ENCODE measurements at places on chromosomes 3 and 15.

DNA sequence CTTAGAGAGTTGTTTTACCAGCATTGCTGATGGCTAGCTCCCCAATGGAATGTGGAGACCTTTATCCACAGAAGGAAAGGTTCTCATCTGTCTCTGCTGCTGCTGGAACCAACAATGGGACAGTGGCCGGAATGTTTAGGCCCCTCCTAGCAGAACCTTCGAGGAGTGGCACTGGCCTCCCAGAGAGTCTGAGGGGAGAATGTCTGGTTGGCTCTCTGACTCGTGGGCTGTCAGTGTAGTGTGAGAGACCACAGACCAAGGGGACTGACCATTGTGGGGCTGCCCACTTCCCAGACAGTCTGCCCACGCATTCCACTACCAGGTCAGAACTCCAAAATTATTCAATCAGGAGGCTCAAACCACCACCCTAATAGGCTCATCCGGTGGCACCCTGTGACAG is 5.1 kb downstream of the RASL12 start:
- no peak for DNase-seq

DNA sequence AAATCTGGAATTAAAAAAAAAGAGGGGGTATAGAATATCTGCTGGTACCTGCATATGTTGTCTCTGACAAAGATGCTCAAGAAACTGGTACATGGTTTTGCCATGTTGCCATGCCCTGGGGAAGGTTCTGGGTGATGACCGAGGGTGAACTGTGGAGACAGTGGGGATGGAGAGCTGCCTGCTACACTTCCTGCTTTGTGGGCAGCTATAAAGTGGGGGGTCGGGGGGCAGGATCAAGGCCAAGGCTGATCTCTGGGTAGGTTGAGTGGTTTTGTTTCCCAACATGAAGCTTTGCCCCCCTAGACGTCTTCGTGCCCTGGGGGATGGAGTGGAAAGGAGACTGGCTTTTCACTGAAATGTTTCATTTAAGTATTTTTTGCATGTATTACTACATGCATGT is 74.6 kb downstream of the IQSEC1 start:
- no peak for DNase-seq

- DNase-seq, result no peak
These were observed 251.7 kb downstream of the GABRB3 start for GRCh38 chr15:26521130-26521529.

GRCh38 chr3:10505050-10505790 is at the start of gene ATP2B2:
ATP2B2 (minus strand) TSS chr3:10505586; CDS start chr3:10449543, 56,043 bp downstream.
- DNase-seq, result no peak

GRCh38 chr3:127152684-127153505 is 40.0 kb upstream of the PRR23E start:
- DNase-seq, result no peak
